ENCODE measurements at places on chromosomes 11 and 22. TPM values are rescaled to one million over a fixed set of nuclear protein-coding genes. Genes with fewer than 3 reads are reported as not detected.
A peak's percentile ranks its signal among the peaks of the same experiment; 100 is the strongest.

GRCh38 chr22:48886604-48887393, 940.9 kb downstream of the BRD1 start:
- H3K27ac ChIP-seq, result no peak overlapping the region
- peaks cover 10% of the 10 kb centered on the region for H3K27me3 ChIP-seq
- H3K4me3 ChIP-seq, result no peak overlapping the region
- H3K4me1 ChIP-seq, result no peaks in the 10 kb centered on the region

GRCh38 chr22:35452810-35453743, 53.1 kb downstream of the MCM5 start:
- DNase-seq, result no peak
- H3K36me3 ChIP-seq, result peaks cover 5% of the 10 kb centered on the region
- no peak overlapping the region for H3K4me3 ChIP-seq

The PIWIL4 gene
- 0.48 TPM for total RNA-seq

The GAL3ST3 gene
- 0.69 TPM for total RNA-seq

GRCh38 chr22:39545386-39546365, 13.1 kb upstream of the RPS19BP1 start:
- no peak overlapping the region for H3K4me3 ChIP-seq
- H3K27me3 ChIP-seq, result peaks cover 26% of the 10 kb centered on the region
- peaks cover 7% of the 10 kb centered on the region for H3K4me1 ChIP-seq
- H3K27ac ChIP-seq, result no peak overlapping the region
- DNase-seq, result peak; percentile 75
- no peaks in the 10 kb centered on the region for H3K36me3 ChIP-seq

GRCh38 chr11:99968336-99968735, 718.8 kb upstream of the ARHGAP42 start:
- DNase-seq, result no peak
- H3K27me3 ChIP-seq, result no peaks in the 10 kb centered on the region
- no peaks in the 10 kb centered on the region for H3K36me3 ChIP-seq
- no peak overlapping the region for H3K4me3 ChIP-seq

DNA sequence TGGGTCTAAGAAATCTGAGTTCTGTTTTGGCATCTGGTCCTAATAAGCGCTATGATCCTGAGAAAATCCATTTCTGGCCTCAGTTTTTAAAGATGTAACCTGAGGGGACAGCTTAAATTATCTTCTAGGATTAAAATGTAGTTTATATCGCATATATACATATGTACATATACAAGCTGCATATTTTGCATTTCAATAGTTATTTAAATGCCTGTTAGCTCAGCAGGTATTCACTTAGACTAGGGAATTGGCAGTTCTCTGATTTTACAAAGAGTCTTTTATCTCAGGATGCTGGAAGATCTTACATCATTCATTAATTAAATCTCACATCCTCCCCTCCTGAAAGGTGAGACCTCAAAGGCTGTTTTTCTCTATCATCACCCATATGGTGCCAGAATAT, 1232.8 kb downstream of the LRRC4C start:
- no peaks in the 10 kb centered on the region for H3K36me3 ChIP-seq
- DNase-seq, result no peak
- H3K27me3 ChIP-seq, result no peaks in the 10 kb centered on the region

- no peaks in the 10 kb centered on the region for H3K36me3 ChIP-seq
- peaks cover 4% of the 10 kb centered on the region for H3K27me3 ChIP-seq
- no peak for DNase-seq
- no peak overlapping the region for H3K27ac ChIP-seq
Observed at GRCh38 chr22:29427176-29427760, 11.1 kb upstream of the RFPL1 start.

The MIOX gene
- total RNA-seq, result 0.32 TPM

The UBQLN3 gene
- total RNA-seq, result not detected

- no peaks in the 10 kb centered on the region for H3K27me3 ChIP-seq
- no peak for DNase-seq
- peaks cover 17% of the 10 kb centered on the region for H3K4me1 ChIP-seq
- no peak overlapping the region for H3K27ac ChIP-seq
- no peak overlapping the region for H3K4me3 ChIP-seq
Observed at GRCh38 chr11:9596926-9597464, 23.5 kb downstream of the WEE1 start.
